Hypothalamus (tissue), 51 donors: ENCODE measurements at places on chromosomes 12 and 14.

DNA sequence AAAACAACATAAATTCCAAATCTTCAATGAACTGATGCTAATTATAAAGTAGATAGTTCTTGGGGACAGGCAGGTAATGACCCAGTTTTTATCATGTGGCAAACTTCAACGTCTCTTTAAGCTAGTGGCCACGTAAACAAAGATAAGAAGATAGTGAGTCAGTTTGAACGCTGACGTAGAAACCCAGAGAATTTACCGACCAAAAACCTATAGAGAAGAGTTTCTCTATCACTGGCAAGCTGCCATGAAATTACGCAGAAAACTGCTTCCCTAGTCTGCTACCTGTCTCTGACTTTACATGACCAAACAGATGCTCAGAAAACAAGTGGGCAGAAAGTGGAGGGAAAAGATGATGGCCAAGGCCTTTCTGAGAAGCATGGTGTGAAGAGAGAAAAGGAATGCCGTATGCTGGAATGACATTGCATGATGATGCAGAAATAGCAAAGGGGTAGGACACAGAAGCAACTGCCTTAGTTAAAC lies 136.3 kb downstream of the ITPR2 start:
- DNase-seq, result no peak

GRCh38 chr12:132562489-132563021 lies 47.8 kb downstream of the LRCOL1 start:
- DNase-seq, result no peak

DNA sequence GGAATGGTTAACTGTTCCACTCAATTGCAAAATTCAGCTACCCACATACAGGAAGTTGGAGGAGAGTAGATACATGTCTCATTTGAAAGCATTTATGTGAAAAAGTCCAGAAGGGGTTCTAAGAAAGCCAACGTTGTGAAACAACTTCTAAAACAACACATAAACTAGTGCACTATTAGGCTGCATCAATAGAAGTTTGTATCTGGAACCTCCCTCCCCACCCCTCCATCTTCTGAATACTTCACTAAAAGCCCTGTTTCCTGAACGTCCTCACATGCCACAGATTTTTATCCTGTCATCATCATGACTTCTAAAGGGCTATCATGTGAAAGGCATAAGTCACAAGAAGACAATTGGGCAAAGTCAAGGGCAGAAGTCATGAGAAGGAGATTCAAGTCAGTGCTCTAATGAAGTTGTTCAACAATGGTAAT lies 5.5 kb downstream of the KRT79 start:
- DNase-seq, result no peak

DNA sequence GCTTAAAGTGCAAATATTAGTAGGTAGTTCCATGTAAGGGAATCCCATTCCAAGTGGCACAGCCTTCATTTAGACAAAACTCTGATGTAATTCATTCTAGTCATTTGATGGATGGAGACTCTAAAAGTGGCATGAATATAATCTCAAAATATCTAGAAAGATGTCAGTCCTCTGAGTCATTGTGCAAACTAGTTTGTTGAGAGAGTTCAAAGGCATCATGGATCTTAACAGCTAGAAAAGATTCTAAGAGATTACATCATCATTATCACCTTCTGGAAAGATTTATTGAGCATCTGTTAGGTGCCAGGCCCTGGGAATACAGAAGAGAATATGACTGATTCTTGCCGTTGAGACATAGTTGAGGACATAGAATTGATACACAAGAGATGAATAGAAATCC lies 30.7 kb downstream of the CRADD start:
- no peak for DNase-seq

GRCh38 chr14:95577870-95578269 lies 43.0 kb downstream of the GLRX5 start:
- DNase-seq, result no peak

GRCh38 chr12:113445544-113446171 lies 23.5 kb downstream of the SDSL start:
- no peak for DNase-seq

GRCh38 chr14:100826391-100827100 lies 628 bp downstream of the MEG3 start:
- DNase-seq, result no peak

- DNase-seq, result no peak
Measured at GRCh38 chr12:118356809-118357256, 15.9 kb downstream of the TAOK3 start.

DNA sequence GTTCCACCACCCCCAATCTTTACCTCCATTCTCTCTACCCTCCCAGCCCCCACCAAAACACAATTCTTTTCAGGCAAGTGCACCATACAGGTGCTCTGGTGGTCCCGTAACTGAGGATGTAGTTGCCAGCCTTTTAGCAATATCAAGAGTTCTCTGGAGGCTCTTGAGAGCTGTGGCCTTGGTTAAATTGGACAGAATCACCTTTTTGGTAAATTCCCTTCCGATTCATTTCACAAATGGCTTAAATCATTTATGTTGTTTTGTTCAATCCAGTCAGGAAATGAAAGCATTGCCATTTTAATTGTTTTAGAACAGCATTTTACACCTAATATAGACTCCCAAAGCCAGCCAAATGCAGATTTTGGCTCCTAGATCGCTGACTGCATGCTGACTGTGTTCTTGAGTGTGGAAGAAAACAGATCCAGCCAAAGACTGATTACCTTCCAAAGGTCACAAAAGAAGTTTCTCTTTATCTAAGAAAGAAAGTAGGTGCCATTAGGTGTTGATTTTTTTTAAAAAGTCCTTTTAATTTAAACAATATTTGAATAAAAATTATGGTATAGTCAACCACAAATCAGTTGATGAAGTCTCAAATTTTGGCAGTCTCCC lies 25.6 kb downstream of the CRADD start:
- no peak for DNase-seq

DNA sequence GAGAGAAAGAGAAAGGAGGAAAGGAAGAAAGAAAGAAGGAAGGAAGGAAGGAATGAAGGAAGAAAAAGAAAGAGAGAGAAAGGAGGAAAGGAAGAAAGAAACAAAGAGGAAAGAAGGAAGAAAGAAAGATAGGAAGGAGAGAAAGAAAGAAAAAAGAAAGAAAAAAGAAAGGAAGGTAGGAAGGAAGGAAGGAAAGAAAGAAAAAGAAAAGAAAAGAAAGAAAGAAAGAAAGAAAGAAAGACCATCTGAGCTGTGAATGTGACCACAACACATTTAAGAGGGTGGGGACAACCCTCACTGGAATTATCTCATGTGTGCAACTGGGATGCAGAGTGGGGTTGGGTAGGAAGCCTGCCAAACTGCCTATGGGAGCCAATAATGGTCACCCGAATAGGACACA lies 36.0 kb upstream of the BATF start:
- DNase-seq, result no peak
